Activated CD8-positive, alpha-beta memory T cell treated with anti-CD3 and anti-CD28 coated beads for 1 hour (primary cell): ENCODE measurements at places on chromosomes 3 and 15.

DNA sequence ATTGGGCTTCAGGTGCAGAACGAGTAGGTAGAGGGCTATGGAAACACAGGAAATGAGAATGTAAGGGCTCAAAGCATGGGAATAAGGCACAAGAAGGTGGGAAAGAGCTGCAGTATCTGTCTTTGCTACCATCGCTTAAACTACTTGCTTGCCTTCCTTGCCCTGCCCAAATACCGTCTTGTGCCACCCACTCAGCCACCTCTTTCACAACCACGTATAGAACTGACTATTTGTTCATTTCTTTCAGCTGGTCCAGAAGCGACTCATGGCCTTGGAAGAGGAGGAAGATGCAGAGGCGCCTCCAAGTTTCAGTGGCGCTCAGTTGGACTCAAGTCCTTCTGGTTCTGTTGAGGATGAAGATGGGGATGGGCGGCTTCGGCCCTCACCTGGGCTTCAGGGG, 11.8 kb downstream of the LPCAT4 start:
- no peak for DNase-seq

GRCh38 chr3:176964661-176965060, 232.6 kb downstream of the TBL1XR1 start:
- DNase-seq: no peak

GRCh38 chr3:104642827-104643226, 723.9 kb upstream of the ALCAM start:
- DNase-seq: no peak

- no peak for DNase-seq
These were observed 170.1 kb upstream of the ONECUT1 start for GRCh38 chr15:52960283-52960682.

- no peak for DNase-seq
These were observed 4.8 kb downstream of the VWA5B2 start for GRCh38 chr3:184234224-184234623.

DNA sequence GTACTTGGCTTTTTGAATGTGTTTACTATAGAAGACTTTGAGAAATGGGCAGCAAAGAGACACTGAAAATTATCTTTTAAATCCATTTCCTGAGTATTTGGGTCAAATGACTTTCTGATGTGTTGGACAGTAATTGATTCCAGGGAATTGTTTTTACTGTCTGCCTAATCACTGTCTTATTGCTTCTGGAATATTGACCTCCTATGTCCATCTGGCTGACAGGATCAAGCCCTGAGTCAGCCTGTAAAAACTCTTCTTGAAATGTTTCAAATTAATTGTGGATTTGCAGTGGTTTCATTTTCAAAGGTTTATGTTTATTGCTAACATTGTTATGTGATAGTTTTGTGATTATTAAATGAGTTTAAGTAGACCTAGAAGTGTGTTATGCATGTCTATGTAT, 50.6 kb upstream of the MLF1 start:
- no peak for DNase-seq

GRCh38 chr3:30473374-30474051, 132.9 kb upstream of the TGFBR2 start:
- no peak for DNase-seq

- no peak for DNase-seq
These were observed 40.5 kb upstream of the FRMD4B start for GRCh38 chr3:69426291-69426966.

DNA sequence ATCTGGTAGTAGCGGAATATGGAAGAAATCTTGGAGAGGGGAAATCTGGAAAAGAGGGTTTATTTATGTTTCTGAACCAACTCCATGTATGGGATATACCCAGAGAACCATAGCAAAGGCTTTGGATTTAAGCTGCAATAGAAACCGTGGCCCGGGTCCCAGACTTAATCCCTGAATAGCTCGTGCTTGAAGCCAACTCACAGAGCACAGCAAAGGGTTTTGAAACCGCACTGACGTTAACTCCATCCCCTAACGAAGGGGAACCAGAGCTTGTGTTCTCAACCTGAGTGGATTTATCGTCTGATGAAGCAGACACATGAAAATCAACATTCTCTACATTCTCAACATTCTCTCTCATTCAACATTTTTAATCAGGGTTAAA, 154.6 kb downstream of the APBA2 start:
- no peak for DNase-seq

DNA sequence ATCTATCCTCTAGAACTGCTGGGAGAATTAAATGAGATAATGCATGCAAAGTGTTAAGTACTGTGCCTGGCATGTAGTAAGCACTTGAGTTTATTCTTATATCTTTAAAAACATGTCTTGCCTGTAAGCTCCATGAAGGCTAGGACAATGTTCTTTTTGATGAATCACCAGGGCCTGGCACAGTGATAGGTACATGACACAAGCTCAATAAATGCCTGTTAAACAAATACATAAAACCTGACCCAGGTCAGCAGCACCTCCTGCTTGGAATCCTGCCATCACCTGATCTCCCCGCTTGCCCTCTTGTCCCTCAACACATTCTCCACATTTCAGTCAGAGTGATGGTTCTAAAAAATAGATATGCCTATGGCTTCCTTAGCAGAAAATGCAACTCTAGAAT, 186.8 kb downstream of the CHST2 start:
- no peak for DNase-seq

- DNase-seq: no peak
These were observed 2.3 kb upstream of the SYNM start for GRCh38 chr15:99102332-99103235.

- no peak for DNase-seq
These were observed 88.7 kb downstream of the LIPC start for GRCh38 chr15:58520464-58520863.

DNA sequence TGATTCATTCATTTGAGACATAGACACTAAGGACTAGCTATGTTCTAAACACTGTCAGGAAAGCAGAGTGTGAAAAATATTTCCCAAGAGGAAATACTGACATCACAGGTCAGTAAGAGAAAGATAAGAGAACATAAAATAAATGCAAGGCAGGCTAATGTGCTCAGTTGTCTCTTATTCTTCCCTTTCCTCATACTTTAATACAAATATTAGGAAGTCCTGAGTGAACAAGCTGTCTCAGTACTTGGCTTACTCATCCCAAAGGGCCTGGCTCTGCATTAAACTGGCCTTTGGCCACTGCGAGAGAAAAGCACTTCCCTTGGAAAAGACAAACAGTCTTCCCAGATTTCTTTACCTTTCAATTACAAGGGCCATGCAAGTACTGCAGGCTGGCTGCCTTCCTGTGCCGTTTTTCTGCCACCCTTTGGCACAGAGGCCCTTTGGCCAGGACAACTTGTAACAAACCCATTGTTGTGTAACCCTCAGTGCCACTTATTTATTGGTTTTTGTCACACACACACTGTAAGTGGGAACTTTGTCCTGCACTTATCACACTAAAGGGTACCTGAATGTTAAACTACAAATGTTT, 31.7 kb downstream of the EDC3 start:
- no peak for DNase-seq

GRCh38 chr3:10006048-10006761, 19.6 kb upstream of the EMC3 start:
- no peak for DNase-seq

DNA sequence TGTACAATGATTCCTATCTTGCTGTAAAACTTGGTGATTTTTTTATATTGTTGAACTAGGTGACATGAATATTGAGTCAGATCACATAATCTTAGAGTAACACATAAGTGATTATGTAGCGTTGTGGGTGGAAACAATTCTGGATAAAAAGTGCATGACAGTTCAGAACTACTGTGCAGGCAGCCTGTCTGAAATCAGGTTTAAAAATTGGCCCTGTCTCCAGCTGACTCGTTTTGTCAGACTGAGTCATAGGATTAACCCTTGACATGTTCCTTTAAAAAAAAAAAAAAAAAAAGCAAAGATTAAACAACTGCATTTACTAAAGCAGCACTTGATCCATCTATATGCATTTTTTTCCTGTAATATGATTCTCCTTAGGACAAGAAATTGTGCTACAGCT, 160.0 kb upstream of the CGNL1 start:
- no peak for DNase-seq

GRCh38 chr15:84111575-84111974, 124.0 kb upstream of the GOLGA6L4 start:
- no peak for DNase-seq

GRCh38 chr3:66255865-66256264, 35.1 kb downstream of the SLC25A26 start:
- DNase-seq: no peak

- no peak for DNase-seq
These were observed 17.8 kb downstream of the FLNB start for GRCh38 chr3:58025837-58026569.

DNA sequence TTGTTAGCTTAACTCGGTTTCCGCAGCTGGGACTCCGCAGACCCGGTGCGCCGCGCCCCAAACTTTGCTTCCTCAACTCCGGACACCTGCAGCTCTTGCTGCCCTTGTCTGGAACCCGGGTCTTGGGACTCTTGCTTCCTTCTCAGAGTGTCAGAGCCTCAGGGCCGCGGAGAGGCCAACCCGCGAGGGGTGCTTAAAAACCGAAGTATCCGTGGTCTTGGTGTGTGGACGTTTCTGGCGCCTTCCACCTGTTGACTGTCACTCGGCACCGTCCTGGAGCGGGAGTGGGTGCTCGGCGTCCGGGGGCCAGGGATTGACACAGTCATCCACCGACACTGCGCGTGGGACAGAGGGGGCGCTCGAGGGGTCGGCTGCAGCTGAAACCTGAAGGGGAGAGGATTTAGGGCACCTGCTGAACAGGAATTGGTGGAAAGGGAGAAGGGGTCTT, 386 bp downstream of the SQOR start:
- DNase-seq: peak; percentile 57

DNA sequence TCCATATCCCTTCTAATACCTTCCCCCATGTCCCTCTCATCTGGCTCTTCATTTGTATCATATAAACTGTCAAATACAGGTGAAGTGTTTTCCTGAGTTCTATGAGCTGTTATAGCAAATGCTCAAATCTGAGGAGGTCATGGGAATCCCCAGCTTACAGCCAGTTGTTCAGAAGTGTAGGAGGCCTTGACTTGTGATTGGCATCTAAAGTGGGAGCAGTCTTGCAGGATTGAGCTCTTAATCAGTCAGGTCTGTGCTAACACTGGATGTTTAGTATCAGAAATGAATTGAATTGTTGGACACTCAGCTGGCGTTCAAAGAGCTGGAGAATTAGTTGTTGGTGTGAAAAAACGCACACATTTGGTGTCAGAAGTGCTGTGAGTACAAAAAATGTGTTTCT, 65.0 kb downstream of the IFT57 start:
- no peak for DNase-seq

DNA sequence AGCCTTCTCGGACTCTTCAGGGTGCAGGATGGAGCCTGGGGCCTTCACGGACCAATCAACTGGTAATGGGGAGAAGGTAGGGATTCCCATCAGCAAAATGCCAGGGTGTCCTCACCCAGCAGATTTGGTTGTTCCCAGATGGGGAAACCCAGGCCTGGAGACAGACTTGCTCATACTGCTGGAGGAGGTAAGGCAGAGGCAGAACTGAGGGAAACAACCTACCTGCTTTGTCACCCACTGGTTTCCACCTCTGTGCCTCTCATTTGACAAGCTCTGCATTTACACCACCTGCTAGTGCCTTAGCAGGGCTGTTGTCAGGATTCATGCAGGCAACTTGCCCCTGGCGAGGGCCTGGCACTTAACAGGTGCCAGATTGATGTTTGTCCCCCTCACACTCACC, 15.9 kb downstream of the RHCG start:
- no peak for DNase-seq

DNA sequence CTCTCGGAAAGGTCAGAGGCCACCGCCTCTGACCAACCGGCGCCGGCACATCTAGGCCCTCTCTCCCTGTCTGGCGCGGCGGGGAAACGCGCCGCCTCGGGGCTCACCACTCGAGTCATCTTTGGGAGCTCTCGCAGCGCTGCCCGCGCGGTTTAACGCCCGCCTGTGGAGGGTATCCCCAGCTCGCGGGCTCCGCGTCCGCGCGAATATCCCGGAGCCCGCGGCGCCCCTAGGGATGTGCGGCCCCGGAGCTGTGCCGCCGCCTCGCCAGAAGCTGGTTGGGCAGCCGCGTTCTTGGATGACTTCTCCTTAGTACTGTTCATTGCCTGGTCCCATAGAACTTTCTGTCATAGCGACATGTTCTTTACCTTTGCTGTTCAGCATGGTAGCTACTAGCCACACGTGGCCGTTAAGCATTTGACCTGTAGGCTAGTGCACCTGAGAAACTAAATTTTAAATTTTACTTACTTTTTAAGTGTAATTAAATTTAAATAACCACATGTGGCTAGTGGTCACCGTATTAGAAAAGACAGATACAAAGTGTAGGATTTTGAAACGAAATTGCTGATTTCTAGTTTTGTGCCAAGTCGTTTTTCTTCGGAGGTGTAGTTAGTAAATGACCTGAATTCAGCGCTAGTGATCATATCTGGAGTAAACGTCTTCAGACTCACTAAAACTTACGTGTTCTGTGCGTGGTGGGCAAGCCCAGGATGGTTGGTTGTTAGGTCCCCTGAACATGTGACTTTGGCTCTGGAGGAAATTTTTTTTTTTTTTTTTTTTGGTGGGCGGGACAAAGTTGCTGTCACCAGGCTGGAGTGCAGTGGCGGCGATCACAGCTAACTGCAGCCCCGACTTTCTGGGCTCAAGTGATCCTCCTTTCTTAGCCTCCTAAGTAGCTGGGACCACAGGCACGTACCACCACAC, 835 bp downstream of the ARIH2 start:
- DNase-seq: peak; percentile 15

GRCh38 chr15:86570738-86571137, 491.1 kb downstream of the AGBL1 start:
- DNase-seq: no peak

- no peak for DNase-seq
These were observed 279.8 kb upstream of the ARRDC4 start for GRCh38 chr15:97680606-97681220.

- DNase-seq: no peak
These were observed 11.6 kb upstream of the SLC6A20 start for GRCh38 chr3:45807681-45808540.

DNA sequence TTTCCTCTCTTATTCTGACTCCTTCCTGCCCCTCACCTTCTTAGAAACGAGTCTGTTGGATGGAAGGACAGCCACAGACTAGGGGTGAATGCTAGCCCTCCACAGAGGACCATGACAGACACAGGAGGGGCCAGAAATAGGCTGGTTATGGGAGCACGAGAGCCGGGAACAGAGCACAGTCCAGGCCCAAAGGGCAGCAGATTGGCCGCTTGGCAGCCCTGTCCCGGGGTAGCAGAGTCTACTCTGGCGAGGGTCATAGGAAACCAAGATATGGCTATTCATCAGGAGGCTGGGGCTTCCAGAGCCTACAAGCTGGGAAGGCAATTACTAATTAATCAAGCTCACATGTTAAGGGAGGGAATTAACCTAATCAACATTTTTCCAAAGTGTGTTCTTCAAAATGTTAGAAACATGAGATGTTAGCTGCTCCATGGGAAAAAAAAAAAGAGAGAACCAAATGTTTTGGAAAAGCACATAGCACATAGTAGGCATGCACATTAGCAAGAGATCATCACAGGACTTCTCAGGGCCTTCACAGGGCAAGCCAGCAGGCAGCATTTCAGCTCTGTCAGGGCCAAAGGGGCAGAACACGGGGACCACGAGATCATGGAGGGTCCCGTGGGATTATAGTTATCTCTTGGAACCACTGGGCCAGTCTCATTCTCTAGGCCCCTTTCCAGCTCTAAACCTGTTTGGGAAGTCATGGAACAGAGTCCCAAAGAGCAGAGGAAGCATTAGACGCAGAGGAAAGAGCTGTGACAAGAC, 13.3 kb downstream of the SEMA3G start:
- no peak for DNase-seq
